Activated B cell treated with CpG ODN at 0.5 μM for 24 hours (primary cell): ENCODE measurements at places on chromosomes 12 and 14. TPM values are rescaled to one million over a fixed set of nuclear protein-coding genes. Genes with fewer than 3 reads are reported as not detected.

PITPNM2 gene
- 12.9 and 13.7 TPM in 2 replicates for total RNA-seq

DTX1 gene
- total RNA-seq, result 75.3 and 79.4 TPM in 2 replicates

LRRC74A gene
- not detected in 2 replicates for total RNA-seq

CTSG gene
- not detected in 2 replicates for total RNA-seq

LRRK2 gene
- 59.9 and 71.7 TPM in 2 replicates for total RNA-seq

DHRS2 gene
- total RNA-seq, result not detected in 2 replicates

DNA sequence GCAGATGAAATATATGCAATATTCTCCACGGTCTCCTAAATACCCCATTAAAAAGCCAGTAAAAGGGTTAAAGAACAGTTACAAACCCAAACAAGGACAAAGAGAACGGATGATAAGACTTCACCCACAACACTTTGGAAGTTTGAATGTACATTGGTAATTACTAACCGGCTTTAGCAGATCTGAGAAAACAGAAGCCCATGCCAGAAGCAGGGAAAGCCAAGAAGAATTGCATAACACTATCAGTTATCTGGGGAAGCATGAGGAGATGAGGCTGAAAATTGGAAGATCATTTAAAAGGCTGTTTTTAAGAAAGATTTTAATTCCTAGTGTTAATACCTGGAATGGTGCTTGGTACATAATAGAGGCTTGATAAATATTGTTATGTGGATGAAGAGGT lies 55.6 kb upstream of the MYBPC1 start:
- no peaks in the 10 kb centered on the region for H3K36me3 ChIP-seq
- DNase-seq, result no peak
- no peaks in the 10 kb centered on the region for H3K4me1 ChIP-seq
- peaks cover 4% of the 10 kb centered on the region for H3K27me3 ChIP-seq
- no peak overlapping the region for H3K4me3 ChIP-seq

- no peaks in the 10 kb centered on the region for H3K36me3 ChIP-seq
- peak overlapping the region; percentile 85 for H3K27ac ChIP-seq
- no peaks in the 10 kb centered on the region for H3K27me3 ChIP-seq
Observed at GRCh38 chr14:102530828-102531478, 21.4 kb upstream of the ANKRD9 start.

DNA sequence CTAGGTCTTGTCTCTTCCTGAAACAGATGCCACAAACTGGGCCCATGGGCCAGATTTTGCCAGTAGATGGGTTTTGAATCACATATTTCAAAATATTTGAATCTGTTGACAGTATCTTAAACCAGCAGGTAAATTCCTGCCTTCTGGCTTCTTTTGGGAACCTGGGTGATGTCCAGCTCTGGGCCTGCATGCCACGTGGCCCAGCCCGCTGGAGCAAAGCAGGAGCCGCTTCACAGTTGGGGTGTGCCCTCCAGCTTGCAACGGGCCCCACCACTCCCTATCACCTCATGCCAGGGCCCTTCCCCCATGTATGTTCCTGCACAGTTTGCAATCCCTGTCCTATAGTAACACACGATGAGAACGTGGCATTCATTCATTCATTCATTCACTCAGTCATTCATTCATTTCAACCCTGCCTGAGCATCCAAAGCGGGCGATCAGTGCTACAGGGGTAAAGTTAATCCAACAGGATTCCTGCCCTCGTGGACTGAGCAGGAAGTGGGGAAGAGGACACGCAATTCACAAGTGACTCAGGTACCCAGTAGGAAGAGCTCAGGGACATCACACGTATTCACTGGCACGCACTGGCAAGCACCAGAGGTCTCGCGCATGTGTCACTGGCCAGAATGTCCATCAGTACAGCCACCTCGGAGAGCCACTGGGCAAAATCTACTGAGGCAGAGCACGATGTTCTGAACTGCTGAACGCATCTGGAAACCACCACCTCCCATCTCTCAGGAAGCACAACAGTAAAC lies 27.8 kb downstream of the SCARB1 start:
- H3K4me3 ChIP-seq, result no peak overlapping the region
- DNase-seq, result no peak
- H3K27me3 ChIP-seq, result no peaks in the 10 kb centered on the region
- no peaks in the 10 kb centered on the region for H3K4me1 ChIP-seq
- H3K27ac ChIP-seq, result no peak overlapping the region
- H3K36me3 ChIP-seq, result no peaks in the 10 kb centered on the region

GRCh38 chr12:114063435-114063834 lies 97.3 kb upstream of the RBM19 start:
- H3K4me1 ChIP-seq, result no peaks in the 10 kb centered on the region
- H3K27ac ChIP-seq, result no peak overlapping the region
- no peak overlapping the region for H3K4me3 ChIP-seq
- no peaks in the 10 kb centered on the region for H3K36me3 ChIP-seq
- peaks cover 4% of the 10 kb centered on the region for H3K27me3 ChIP-seq
- no peak for DNase-seq

- peak overlapping the region; percentile 19 for H3K27ac ChIP-seq
- no peaks in the 10 kb centered on the region for H3K27me3 ChIP-seq
- H3K36me3 ChIP-seq, result peaks cover 63% of the 10 kb centered on the region
- no peak for DNase-seq
- peaks cover 90% of the 10 kb centered on the region for H3K4me1 ChIP-seq
Observed at GRCh38 chr12:92481066-92481465, 221.7 kb upstream of the PLEKHG7 start.

DNA sequence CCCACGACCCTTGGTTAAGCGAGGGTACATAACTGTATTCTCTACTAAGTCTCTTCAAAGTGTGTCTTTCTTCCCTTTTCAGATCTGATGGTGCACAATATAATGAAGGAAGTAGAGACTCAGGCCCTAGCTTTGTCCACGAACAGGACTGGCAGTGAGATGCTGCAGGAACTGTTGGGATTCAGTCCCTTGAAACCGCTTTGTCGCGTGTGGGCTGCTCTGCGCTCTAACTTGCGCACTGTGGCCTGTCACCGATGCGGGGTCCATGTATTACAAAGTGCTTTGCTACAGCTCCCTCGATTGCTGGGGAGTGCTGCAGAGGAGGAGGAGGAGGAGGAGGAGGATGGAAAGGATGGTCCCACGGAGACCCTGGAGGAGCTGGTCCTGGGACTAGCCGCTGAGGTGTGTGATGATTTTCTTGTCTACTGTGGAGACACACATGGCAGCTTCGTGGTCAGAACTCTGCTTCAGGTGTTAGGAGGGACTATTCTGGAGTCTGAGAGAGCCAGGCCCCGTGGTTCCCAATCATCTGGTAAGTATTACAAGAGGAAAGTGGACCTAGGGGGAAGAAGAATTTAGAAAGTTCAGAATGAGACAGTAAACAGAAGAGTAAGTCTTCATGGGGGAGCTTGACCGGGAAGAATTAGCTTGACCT lies 803 bp downstream of the NOP9 start:
- H3K27me3 ChIP-seq, result no peaks in the 10 kb centered on the region
- DNase-seq, result no peak
- H3K4me3 ChIP-seq, result peak overlapping the region; percentile 95
- H3K4me1 ChIP-seq, result peaks cover 51% of the 10 kb centered on the region
- H3K36me3 ChIP-seq, result peaks cover 64% of the 10 kb centered on the region

DNA sequence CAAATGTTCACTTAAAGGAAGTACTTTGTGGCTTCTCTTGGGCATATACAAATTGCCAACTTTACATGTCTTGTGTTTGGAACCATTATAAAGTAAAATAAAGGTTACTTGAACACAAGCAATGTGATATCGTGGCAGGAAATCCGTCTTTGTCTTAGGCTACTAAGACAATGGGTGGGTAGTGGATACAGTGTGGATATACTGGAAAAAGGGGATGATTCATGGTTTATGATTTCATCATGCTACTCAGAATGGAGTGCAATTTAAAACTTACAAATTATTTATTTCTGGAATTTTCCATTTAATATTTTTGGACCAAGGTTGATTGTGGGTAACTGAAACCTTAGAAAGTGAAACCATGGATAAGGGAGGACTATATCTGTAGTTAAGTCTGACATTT lies 48.4 kb downstream of the MYRFL start:
- peaks cover 5% of the 10 kb centered on the region for H3K27me3 ChIP-seq
- no peak overlapping the region for H3K27ac ChIP-seq
- no peak overlapping the region for H3K4me3 ChIP-seq
- H3K4me1 ChIP-seq, result no peaks in the 10 kb centered on the region

DNA sequence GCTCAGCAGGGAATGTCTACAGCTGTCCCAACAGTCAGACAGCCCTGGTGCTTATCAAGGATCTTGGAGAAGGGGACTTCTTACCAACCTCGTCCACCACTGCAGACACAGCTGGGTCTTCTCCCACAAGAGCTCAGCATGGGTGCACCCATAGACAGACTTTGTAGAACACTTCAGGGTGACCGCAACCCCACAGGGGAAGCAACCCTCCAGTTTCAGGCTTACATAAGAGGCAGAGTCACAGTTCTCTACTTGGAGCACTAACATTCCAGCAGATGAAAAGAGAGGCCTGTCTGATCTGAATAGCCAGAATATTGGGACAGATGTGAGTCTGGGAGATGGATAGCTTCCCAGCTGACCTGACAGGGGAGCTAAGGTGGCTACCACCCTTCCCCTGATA lies 3.5 kb upstream of the CLEC1A start:
- DNase-seq, result no peak
- no peaks in the 10 kb centered on the region for H3K4me1 ChIP-seq
- peaks cover 41% of the 10 kb centered on the region for H3K27me3 ChIP-seq
- no peak overlapping the region for H3K27ac ChIP-seq

DNA sequence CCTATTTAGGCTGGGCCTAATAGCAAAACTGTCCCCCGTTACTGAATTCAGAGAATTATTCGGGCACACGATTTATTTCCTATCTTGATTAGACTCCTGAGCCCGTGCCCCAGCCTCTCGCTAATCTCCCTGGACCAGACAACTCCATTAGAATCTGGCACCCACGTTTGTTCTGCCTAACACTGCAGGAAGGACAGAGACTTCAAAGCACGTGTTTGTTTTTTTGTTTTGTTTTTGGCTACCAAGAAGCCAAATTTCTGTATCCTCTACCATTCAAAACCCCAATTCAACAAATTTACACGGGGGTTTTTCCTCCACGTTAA lies 4.8 kb downstream of the USP44 start:
- no peak for DNase-seq
- H3K27me3 ChIP-seq, result no peaks in the 10 kb centered on the region
- no peak overlapping the region for H3K27ac ChIP-seq
- peaks cover 17% of the 10 kb centered on the region for H3K4me1 ChIP-seq
- no peak overlapping the region for H3K4me3 ChIP-seq

GRCh38 chr12:8145754-8146441 lies 10.9 kb upstream of the ZNF705A start:
- no peak for DNase-seq
- peaks cover 17% of the 10 kb centered on the region for H3K27me3 ChIP-seq
- H3K4me1 ChIP-seq, result no peaks in the 10 kb centered on the region
- peaks cover 14% of the 10 kb centered on the region for H3K36me3 ChIP-seq
- H3K4me3 ChIP-seq, result no peak overlapping the region

GRCh38 chr12:52370926-52371608 lies 3.8 kb upstream of the KRT85 start:
- no peak overlapping the region for H3K4me3 ChIP-seq
- H3K36me3 ChIP-seq, result no peaks in the 10 kb centered on the region
- no peaks in the 10 kb centered on the region for H3K4me1 ChIP-seq
- H3K27me3 ChIP-seq, result peaks cover 16% of the 10 kb centered on the region
